ENCODE measurements at places on chromosomes 2 and 18.

- DNase-seq = no peak
Observed at GRCh38 chr2:17479875-17480274, 38.4 kb downstream of the RAD51AP2 start.

DNA sequence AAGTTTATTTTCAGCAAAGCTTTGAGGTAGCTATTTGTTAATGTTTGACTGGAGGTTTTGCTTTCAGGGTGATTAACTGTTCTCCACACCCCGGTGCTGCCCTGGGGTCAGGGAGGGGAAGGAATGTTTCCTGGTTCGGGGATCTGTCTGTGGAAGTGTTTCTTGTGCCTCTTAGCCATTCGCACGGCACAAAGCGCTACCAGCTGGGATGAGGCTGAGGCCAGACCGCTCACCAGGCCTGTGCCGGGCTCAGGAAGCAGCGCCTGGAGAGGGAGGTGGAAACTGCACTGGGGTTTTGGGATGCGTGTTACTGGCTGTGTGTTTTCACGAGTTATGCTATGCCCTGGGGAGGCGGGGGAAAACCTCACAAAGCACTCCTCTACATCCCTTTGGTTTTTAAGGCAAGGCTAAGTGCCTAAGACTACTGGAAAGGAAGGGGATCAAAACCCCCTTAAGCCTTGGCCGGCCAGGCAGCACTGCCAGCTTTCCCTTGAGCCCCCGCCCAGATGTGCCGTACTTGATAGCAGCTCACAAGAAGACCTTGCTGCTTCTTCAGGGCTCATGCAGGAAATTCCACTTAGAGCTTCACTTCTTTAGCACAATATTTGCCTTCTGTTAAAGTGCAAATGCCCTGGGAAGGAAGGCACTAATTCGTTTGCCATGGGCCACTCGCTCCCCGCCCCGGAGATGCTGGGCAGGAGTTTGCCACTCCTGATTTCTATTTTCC, 65.7 kb upstream of the CNGA3 start:
- no peak for DNase-seq

GRCh38 chr2:101030866-101031554, 28.9 kb downstream of the RPL31 start:
- DNase-seq = no peak

GRCh38 chr2:132780651-132781050, 110.6 kb upstream of the LYPD1 start:
- DNase-seq = no peak

- DNase-seq = no peak
Observed at GRCh38 chr18:69697069-69697468, 250.6 kb downstream of the CD226 start.

GRCh38 chr18:26614374-26614773, 66.0 kb upstream of the KCTD1 start:
- DNase-seq = no peak

DNA sequence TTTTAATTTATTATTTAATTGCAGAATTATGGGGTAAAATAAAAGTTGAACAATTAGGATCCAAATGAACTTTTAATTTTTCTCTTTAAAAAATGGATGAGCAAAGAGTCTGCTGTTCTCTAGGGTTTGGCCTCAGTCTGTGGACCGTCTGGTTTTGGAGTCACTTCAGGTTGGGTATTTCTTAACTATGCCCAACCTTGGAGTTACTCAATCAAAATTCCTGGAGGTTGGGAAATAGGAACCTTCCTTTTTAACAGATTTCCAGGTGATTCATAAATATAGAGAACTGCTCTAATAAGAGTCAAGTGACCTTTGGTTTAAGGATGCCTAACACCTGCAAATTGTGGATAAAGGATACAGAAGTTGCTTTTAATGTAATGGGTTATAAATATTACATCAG, 241.5 kb upstream of the GCFC2 start:
- no peak for DNase-seq

GRCh38 chr18:59851784-59852399, 47.9 kb upstream of the PMAIP1 start:
- DNase-seq = no peak

DNA sequence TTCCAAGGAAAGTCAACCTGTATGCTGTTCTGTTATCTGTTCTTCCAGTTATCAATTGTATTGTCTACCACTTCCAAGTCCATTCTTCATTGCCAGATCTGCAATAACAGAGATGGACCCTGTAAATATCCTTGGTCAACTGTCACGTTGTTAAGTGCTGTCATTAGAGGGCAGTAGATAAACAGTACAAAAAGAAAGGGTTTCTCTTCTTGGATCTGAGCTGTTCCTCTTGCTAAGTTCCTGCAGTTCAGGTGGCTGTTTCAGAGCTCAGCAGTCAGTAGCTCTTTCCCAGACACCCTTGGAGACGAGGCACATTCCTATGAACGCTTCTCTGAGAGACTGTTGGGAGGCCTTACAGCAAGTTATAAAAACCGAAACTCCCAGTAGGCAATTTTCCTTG, 957.1 kb upstream of the CHAC2 start:
- no peak for DNase-seq

- no peak for DNase-seq
Observed at GRCh38 chr2:3608373-3609278, 13.7 kb downstream of the COLEC11 start.

- no peak for DNase-seq
Observed at GRCh38 chr2:239152916-239153305, 247.9 kb downstream of the HDAC4 start.

All from activated CD8-positive, alpha-beta memory T cell treated with anti-CD3 and anti-CD28 coated beads for 1 hour (primary cell).